AG09319 (cell line): ENCODE measurements at places on chromosomes 2 and 18.

- no peak for DNase-seq
Measured at GRCh38 chr2:37550190-37550589, 121.3 kb downstream of the CDC42EP3 start.

DNA sequence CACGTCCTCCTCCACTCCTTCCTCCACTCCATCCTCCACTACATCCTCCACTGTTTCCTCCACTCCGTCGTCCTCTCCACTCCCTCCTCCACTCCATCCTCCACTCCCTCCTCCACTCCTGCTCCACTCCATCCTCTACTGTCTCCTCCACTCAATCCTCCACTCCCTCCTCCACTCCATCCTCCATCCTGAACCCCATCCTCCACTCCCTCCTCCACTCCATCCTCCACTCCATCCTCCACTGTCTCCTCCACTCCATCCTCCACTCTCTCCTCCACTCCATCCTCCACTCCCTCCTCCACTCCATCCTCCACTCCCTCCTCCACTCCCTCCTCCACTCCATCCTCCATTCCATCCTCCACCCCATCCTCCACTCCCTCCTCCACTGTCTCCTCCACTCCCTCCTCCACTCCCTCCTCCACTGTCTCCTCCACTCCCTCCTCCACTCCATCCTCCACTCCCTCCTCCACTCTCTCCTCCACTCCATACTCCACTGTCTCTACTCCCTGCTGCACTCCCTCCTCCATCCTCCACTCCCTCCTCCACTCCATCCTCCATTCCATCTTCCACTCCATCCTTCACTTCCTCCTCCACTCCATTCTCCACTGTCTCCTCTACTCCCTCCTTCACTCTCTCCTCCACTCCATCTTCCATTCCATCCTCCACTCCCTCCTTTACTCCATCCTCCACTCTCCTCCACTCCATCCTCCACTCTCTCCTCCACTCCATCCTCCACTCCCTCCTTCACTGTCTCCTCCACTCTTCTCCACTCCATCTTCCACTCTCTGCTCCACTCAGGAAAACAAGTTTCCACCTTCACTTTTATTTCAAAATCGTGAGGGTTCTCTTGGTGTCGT lies 14.3 kb upstream of the B3GNT7 start:
- DNase-seq: no peak

GRCh38 chr2:229562472-229563127 lies 151.8 kb downstream of the DNER start:
- DNase-seq: no peak

GRCh38 chr2:97936881-97937280 lies 58.9 kb downstream of the TMEM131 start:
- no peak for DNase-seq

DNA sequence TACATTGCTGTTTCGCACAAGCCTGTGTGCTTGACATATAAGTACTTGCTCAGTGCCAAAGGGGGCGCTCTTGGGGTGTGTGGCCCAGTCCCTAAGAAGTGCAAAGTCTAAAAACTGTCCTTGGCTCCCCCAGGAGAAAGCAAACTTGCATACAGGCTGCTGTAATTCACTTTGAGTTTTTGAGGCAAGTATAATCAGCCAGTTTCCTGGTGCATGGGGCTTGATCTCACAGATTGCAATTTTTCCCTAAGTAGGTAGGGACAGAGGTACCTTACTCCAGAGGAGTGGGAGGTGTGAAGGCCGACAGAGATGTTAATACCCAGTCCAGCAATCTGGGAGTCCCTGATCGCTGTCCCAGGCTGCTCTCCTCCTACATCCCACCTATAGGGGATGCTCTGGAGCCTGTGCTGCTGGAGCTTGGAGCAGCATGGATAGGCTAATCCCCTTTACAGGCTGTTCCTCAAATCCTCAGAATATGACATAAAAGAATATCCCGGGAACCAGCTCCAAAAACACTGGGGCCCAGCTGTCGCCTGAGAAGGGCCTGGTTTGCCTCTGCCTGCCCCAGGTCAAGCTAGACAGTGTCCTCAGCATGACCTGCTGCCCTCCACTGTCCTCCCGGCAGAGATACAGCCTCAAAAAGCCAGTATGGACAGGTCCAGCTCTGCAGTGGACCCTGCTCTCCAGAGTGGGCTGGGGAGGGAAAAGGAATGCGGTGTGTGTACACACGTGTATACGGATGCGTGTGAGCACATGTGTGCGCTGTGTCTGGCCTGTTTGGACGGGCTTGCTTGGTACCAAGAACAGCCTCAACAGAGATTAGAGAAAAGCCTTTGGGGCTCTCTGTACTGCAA lies 136.5 kb upstream of the HAAO start:
- DNase-seq: no peak

GRCh38 chr2:212327171-212327809 lies 211.3 kb downstream of the ERBB4 start:
- DNase-seq: no peak

- no peak for DNase-seq
Measured at GRCh38 chr2:216956820-216957493, 97.1 kb upstream of the TNP1 start.

GRCh38 chr2:6071519-6071918 lies 379.3 kb downstream of the SOX11 start:
- no peak for DNase-seq

DNA sequence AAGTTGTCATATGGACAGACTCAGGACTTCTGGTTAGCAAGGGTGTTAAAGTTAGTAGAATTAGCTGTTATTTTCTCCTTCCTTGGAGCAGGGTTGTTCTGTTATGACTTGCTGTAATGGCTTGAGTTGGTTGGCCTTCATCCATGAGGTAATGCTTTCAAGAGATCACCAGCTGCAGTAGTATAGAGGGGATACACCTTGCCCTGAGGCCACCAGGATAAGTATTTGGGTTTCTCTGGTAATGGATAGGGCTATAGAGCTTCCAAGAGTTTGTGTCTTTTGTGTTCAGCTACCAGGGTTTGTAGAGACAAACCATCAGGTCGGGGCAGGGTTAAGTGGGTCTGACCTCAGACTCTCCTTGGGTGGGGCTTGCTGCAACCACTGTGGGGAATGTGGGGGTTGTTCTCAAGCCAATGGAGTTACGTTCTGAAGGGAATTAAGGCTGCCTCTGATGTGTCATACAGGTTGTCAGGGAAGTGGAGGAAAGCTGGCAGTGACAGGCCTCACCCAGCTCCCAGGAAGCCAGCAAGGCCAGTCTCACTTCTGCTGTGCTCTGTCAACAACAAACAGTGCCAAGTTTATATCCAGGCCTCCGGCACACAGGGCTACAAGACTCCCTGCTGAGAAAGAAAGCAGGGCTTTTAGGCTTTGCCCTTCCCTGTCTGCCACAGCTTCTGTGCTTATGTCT lies 356.6 kb downstream of the SPAG16 start:
- DNase-seq: no peak

DNA sequence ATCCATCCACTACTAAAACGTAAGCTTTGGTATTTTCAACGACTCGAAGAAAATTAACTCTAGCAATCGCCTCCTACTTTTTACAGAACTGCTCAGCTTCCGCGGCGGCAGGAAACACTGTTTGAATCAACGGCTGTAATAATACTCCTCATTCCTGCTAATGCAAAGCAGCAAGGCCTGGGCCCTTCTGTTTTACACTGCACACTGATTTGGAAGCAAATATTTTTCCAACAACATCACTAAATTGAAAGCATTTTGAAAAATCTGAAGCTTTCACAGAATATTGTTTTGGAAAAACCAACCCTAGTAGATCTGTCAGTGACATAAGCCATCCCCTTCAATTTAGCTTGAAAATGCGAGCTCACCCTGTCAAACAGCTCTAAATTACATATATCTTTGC lies 261.2 kb downstream of the TXNL1 start:
- DNase-seq: no peak

- DNase-seq: no peak
Measured at GRCh38 chr2:231968820-231969219, 7.3 kb downstream of the DIS3L2 start.

DNA sequence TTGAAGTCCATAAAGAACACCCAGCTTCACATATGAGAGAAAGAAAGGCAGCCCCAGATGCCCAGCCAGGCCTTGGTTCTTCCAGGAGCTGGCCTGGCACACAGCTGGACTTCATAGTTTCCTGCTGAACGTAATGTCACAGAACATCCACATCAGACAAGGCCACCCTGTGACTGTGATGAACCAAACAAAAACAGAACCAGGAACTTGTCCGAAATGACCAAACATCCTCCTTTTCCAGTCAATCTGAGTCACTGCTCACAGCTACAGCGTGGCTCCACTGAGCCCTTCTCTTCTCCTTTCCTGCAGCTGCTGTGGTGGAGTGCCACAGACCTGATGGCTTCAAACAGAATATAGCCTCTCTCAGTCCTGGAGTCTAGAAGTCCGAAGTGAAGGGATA lies 45.4 kb upstream of the PAPOLG start:
- no peak for DNase-seq

GRCh38 chr2:226865273-226865672 lies 29.4 kb downstream of the RHBDD1 start:
- no peak for DNase-seq

- no peak for DNase-seq
Measured at GRCh38 chr2:220503431-220503830, 876.0 kb downstream of the SLC4A3 start.

DNA sequence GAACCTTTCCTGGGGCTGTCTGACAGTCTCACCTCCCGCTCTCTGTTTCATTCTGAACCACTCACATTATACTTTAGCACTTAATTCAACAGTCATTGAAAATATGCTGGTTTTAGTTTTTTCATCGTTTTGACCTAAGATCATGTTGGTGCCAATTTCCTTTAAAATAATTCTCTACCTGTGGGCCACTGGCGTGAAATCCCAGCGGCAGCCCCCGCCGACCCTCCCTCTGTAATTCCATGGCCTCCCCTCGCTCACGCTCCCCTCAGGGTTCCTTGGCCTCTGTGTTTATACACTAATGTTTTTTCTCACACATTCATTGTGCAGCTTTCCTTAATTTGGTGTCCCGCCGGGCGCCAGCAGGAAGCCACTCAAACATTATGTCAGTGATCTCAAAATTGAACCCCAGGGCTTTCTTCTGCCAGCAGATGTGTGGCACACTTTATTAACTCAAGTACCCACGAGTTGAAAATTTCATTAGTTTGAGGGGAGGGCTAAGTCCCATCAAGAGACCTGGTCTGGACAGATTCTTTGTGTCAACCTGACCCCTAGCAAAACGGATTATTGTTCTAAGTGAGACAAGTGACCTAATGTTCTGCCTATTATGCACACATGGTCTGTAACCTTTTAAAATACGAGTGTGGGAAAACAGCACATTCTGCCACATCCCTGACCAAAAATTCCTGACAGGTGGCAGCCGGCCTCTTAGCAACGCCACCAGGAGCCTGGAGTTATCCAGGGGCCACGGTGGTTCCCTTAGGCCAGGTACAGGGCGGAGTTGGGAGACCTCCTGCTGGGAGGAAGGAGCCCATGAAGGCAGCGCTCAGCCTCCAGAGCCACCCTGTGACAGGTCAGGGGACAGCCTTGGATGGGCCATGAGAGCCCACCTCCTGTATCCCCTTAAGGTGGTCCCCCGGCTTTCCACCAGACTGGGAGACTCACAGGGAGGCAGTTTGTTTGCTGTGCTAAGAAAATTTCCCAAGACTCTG lies 53.1 kb downstream of the APOB start:
- no peak for DNase-seq

GRCh38 chr2:101199251-101199791 lies 48.1 kb upstream of the TBC1D8 start:
- no peak for DNase-seq

DNA sequence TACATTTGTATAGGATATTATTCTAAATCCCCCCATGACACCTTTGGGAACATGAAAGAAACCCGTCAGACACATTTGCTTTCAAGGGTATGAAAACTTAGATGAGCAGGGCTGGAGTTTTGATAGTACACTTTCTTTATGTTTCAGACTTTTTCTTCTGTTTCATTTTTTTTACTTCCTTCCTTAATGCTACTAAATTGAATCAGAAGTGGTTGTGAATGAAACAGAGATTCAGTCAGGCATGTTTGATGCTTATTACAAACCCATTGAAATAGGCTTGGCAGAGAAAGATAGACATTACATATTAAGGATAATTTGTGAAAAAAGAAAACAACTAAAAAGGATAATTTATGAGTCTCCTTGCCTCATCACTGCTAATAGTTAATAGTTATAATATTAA lies 26.8 kb downstream of the SLC30A6 start:
- no peak for DNase-seq

DNA sequence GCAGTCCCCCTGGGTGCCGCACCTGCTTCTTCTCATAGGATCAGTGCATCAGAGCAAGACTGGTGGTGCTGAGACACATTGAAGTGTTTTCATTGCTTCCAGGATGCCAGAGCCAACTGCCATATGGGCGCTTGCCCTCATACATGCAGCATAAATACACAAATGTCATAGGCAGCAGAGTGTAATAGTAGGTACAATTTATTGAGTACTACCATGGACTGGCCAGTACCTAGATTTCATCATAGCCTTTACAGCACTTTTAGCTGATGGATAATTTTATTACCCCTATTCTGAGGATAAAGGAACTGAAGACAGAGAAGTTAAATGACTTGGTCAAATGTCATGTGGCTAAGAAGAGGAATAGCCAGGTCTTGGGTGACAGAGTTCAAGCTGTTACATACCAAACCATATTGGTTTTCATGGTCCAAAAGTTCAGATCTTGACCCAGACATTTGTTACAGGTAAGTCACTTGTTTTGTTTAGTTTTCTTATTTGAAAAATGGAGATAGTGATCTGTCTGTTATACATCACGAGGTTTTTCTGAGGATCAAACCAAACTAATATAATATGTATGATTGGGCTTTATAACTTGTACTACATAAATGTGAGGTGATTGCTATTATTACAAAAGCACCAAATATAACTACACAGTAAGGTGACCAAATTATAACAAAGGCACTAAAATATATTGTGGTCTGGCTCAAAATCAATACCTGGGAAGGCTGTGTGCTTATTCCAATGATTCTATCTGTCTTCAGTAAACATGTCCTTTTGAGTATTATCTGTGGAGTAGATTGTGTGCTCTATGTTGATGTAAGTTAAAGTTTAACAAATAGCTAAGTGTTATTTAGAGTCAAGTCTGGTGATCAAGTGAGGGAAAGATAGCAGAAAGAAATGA lies 151.9 kb upstream of the CYRIA start:
- no peak for DNase-seq

DNA sequence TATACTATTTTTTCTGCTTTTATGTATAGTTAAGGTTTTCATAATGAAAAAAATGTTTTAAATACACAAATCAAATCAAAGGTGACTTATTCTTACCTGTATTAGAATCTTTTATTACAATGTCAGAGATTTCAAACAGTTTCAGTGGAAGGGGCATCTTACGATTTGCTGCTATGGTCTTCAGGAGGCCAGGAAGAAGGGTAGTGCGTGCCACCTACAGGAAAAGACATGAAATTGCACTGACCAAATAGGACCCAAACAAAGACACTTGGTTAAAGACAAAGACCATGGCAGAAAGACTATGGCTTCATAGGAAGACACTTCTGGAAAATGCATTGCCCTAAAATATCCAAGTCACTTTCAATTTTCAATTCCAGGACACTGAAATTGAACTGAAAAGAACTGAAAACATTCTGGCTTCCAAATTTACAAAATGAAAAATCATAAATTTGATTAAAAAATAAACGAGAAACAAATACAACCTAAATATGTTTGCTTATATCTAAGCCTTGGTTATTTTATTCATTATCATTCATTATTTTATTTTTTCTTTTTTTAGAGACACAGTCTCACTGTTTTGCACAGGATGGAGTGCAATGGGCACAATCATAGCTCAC lies 42.1 kb downstream of the FARSB start:
- DNase-seq: no peak

GRCh38 chr2:81206216-81206615 lies 901.7 kb upstream of the LRRTM1 start:
- DNase-seq: no peak

GRCh38 chr2:236307641-236308040 lies 43.4 kb upstream of the ASB18 start:
- DNase-seq: no peak

- DNase-seq: no peak
Measured at GRCh38 chr2:226399006-226399405, 400.6 kb downstream of the IRS1 start.
